Umbilical cord (tissue), 2 donors: ENCODE measurements at places on chromosomes 1 and 21.

DNA sequence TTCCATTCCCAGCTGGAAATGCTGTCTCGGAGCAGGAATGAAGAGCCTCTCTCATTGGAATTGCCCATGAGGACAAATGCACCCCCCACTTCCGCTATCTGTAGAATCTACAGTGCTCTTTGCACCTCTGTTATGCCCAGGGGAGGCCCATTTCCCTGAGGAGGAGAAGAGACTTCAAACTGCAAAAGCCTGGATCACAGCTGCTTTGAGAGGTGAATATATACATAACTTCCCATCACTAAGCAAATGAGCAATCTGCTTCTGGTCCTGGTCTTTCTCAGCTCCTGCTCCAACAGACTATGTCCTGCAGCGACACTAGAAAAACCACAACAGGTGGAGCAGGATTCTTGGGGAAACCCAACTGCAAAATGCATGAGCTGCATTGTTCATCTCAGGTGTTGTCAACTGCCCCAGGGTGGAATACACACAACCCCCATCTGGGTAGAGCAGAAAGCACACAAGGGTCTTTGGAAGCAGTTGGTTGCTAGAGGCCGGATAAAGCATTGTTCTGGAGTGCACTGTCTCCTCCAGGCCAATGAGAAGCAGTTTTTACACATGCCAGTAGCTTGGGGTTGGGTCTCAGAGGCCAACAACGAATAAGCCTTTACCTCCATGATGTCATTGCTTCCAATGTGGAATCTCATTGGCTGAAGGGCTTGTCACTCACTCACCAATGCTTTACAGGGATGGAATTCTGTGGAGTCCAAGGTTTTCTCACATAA, 67.7 kb upstream of the RAB4A start:
- DNase-seq, result peak; percentile 91

DNA sequence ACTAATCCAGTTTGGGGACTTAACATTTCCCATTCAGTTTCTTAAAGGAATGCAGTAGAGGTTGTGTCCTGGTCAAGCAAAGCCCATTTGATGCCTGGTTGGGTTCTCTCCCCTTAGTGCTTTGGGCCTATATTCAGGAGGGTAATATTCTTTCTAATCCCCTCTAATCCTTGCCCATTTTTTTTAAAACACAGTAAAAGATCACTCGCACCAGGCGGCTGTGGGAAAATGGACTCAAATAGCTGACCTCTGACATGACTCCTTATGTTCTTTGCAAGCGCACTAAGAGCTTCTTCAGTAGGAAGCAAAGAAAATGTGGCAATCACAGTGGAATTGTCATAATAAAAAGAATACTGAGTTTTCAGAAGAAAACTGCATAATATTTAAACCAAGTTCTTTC, 49.9 kb downstream of the WNT2B start:
- no peak for DNase-seq

DNA sequence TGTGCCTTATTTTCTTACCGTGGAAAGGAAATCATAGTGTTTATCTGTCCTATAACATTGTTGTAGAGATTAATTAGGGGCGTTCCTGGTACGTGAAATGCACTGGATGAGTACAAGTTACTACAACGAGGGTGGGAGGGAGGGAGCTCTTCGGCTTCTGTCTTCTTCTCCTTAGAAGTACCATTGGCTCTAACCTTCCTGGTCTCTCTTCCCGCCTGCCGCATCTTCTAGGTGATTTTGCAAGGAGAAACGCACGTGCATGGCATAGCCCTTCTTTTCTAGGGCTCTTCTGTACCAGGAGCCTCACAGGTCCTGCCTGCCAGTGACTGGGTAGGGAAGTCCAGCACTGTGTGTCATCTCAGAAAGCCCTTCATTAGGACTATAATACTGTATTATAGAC, 16.8 kb downstream of the SH3BP5L start:
- DNase-seq, result no peak

- DNase-seq, result no peak
These were observed 15.8 kb downstream of the IVL start for GRCh38 chr1:152924191-152924590.

GRCh38 chr1:45643978-45644377, 20.1 kb upstream of the CCDC17 start:
- no peak for DNase-seq

- DNase-seq, result no peak
These were observed 39.3 kb downstream of the TAS1R2 start for GRCh38 chr1:18819986-18820790.

- no peak for DNase-seq
These were observed 158.0 kb downstream of the CLIC6 start for GRCh38 chr21:34826836-34827235.

DNA sequence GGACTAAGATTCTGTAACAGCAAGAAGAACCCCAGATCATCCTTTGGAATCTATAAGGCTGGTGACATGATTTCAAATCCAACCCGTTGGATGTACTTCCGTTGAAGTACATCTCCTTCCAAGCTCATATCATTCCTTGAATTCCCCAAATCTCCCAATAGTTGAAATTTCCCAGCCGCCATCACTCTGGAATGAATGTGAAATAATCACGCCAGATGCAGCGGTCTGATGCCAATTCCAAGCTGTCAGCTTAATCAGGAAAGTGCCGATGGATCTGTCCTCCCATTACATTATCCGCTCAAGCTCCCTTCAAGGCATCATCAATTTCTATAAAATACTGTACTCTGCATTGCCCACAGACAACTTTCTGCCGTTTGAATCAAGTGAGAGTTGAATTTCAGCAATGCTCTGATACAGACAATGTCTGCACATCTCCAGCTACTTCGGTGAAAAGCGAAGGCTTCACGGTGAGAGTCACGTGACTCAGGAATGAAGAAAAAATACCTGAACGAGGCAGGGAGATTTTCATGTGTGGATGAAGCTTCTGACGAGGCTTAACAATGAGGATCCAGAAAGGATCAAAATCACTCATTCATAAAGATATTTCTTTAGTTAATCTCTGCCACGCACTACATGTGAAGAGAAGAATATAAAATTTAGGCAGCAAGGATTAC, 663.9 kb downstream of the AJAP1 start:
- DNase-seq, result no peak
